ENCODE measurements at places on chromosomes 7 and 10. TPM values are rescaled to one million over a fixed set of nuclear protein-coding genes. Genes with fewer than 3 reads are reported as not detected.

Gene GTPBP4
- total RNA-seq, result 34.3 TPM

Gene GPR15LG
- not detected for total RNA-seq

GRCh38 chr10:16835228-16835627, 18.0 kb upstream of the RSU1 start:
- no peak for DNase-seq
- no peaks in the 10 kb centered on the region for H3K36me3 ChIP-seq
- H3K27me3 ChIP-seq, result no peaks in the 10 kb centered on the region
- peaks cover 21% of the 10 kb centered on the region for H3K4me1 ChIP-seq
- H3K27ac ChIP-seq, result no peak overlapping the region

DNA sequence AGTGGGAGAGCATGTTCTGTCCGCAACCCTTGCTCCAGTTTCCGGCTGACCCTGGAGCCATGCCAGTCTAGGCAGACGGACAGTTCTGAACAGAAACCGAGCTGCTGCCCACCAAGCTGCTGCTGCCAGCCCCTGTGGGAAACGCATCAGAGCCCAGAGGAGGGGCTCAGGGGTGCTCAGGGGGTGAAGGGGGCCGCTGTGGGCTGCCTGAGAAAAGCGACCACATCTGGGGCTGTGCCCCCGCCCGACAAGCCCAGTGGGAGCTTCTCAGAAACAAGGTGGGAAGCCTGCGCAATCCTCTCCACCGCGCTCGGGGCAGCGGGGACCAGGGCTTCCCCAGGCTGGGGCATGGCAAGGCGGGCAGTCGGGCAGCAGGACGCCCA, 38.8 kb upstream of the CFAP46 start:
- no peaks in the 10 kb centered on the region for H3K27me3 ChIP-seq
- no peaks in the 10 kb centered on the region for H3K36me3 ChIP-seq
- no peak overlapping the region for H3K27ac ChIP-seq
- no peak for DNase-seq
- H3K4me3 ChIP-seq, result no peak overlapping the region
- no peaks in the 10 kb centered on the region for H3K4me1 ChIP-seq

- H3K4me3 ChIP-seq, result peak overlapping the region; percentile 33
- no peaks in the 10 kb centered on the region for H3K27me3 ChIP-seq
- no peaks in the 10 kb centered on the region for H3K36me3 ChIP-seq
- DNase-seq, result no peak
- H3K27ac ChIP-seq, result peak overlapping the region; percentile 62
- H3K4me1 ChIP-seq, result peaks cover 17% of the 10 kb centered on the region
Observed at GRCh38 chr7:112080978-112081377, 125.2 kb downstream of the DOCK4 start.

DNA sequence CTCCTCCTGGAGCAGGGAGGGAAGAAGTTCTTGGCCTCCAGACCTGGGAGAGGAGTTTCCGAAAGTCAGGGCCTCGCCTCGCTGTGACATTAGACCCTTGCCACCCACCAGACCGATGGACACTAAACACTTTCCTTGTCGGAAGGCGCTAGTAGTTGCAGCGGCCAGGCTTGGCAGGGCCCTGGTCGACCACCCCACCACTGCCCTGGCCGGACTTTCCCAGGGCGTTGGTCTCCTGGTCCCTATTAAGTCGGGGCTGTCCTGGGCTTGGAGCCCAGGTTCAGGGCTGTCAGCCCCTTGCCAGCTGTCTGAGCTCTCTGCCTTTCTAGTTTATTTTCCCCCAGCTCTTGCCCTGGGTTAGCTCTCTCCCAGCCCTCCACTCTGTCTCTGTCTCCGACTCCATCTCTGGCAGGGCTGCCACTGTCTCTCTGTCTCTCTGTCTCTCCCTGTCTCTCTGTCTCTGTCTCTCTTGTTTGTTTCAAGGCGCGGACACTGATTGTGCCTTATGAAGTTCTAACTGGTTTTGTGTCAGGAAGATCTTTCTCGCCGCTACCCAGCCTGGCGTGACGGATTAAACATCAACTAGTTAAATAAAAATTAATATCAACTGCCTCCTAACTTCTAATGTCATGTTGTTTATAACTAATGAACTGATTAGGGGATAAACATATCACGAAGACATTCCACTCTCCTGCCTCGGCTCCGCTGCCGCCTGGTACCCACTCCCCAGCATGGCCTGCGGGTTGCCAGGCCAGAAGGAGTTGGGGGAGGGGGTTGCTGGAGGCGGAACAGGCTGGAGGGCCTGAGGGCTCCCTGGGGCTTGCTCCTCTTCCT, 13.8 kb upstream of the PAX2 start:
- H3K27ac ChIP-seq, result no peak overlapping the region
- no peaks in the 10 kb centered on the region for H3K36me3 ChIP-seq
- no peaks in the 10 kb centered on the region for H3K4me1 ChIP-seq
- peaks cover 97% of the 10 kb centered on the region for H3K27me3 ChIP-seq
